Activated CD8-positive, alpha-beta memory T cell treated with anti-CD3 and anti-CD28 coated beads for 1 hour (primary cell): ENCODE measurements at places on chromosomes 11 and 22.

DNA sequence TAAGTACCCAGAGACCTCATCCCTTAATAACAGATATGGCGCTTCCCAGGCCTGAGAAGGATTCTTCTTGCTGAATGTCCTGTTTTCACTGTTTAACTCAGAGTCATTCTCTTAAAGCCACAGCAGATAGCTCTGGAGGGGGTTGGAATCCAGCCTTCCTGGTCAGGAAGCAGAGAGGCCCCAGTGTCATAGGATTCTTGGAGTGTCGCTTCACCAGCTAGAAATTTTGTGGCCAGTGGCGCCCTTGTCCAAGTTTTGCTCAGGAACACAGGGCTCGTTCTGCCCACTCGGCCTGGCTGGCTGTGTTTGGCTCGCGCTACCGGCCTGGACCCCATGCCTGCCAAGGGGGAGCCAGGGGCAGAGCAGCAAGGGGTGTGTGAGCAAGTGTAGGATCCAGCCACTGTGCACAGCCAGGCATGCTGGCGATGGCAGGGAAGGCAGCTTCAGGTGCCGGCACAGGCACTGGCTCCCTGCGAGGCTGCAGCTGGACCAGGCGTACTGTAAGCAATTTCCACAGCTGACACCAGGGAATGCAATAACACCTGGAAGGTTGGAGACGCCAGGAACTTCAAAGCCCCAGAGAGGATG lies 214.8 kb upstream of the SESN3 start:
- no peak for DNase-seq

- DNase-seq: no peak
Observed at GRCh38 chr22:27159716-27160295, 502.4 kb downstream of the MIAT start.

GRCh38 chr11:100824041-100824809 lies 137.1 kb downstream of the ARHGAP42 start:
- no peak for DNase-seq

GRCh38 chr11:35590412-35590811 lies 27.8 kb upstream of the FJX1 start:
- DNase-seq: no peak

- no peak for DNase-seq
Observed at GRCh38 chr11:72867970-72868369, 53.8 kb downstream of the ATG16L2 start.

DNA sequence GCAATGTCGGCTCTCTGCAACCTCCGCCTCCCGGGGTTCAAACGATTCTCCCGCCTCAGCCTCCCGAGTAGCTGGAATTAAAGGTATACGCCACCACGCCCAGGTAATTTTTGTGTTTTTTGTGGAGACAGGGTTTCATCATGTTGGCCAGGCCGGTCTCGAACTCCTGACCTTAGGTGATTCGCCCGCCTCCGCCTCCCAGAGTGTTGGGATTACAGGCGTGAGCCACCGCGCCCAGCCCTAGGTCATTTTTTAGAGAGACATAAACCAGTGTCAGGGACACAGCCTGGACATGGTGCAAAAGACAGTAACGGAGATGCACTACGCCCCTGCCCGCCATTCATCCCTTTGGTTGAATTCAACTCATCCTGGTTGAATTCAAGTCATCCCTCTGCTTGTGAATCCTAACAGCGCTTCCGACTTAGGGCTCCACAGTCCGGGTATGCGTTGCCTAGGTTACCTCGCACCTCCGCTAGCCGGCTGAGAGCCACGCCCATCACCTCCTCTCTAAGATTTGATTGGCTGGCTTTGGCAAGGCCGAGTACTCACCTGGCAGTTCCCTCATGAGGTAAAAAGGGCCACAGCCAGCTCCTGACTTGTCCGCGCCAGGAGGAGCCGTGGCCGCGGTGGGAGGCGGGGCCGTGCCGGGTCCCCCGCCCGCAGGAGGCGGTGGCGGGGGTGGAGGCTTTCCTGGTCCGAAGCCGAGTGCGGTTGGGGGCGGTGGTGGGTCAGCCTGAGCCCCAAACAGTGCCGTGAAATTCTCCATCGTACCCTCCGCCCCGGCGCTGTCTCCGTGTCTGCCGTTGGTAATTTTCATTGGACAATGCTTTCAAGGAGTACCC lies at the start of gene MED19:
Gene MED19, minus strand, starts transcription at position 802 of the 842 bp plus-strand sequence. Its CDS starts 36 bp downstream, at position 766.
- peak; percentile 49 for DNase-seq

GRCh38 chr11:61075891-61076290 lies 26.4 kb upstream of the CD5 start:
- DNase-seq: no peak

DNA sequence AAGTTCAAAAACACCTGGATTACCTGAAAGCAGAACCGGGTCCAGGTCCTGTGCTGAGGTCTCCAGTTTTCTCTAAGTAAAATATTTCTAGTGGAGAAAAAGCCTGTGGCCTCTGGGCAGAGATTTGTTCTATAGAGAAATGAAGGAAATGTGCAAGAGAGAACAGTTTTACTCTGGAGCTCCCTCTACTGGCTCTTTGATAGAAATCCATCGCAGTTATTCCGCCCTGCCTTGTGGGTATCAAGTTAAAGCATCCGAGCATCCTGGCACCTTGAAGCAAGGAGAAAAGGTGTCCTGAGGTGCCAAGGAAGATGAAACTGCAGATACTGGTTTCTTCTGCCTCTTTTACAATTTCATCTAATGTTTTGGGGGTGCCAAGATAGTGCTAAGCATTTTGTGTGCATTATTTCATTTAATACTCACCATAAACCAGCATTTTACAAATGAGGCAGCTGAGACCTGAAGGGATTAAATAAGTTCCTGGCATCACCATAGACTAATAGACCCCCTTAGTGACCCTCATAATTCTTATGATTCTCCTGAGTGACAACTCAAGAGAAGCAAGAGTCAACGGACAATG lies 113.1 kb upstream of the HSD17B12 start:
- no peak for DNase-seq

- DNase-seq: no peak
Observed at GRCh38 chr11:111729831-111730311, 36.3 kb downstream of the PPP2R1B start.

DNA sequence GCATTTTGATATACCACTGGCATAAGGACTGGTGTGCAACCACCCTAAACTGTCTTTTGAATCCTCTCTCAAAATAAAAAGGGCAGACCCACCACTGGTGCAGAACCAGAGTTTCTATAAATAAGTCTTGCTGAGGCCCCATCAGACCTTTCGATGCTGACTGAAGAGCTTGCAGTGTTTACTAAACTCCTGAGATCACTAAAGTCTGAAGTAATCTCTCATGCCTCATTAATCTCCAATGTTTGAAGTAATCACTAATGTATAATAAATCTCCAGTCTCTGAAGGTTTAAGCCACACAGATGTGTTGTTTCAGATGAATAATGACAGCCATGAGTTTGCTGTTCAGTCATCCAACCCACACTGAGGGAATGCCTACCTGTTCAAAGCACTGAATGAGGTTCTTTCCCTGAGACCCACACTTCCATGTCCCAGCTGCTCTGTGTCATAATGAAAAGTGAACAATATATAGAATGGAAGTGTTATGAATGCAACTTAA lies 50.6 kb upstream of the DEUP1 start:
- no peak for DNase-seq

- no peak for DNase-seq
Observed at GRCh38 chr22:23791738-23792645, 5.2 kb downstream of the SMARCB1 start.

DNA sequence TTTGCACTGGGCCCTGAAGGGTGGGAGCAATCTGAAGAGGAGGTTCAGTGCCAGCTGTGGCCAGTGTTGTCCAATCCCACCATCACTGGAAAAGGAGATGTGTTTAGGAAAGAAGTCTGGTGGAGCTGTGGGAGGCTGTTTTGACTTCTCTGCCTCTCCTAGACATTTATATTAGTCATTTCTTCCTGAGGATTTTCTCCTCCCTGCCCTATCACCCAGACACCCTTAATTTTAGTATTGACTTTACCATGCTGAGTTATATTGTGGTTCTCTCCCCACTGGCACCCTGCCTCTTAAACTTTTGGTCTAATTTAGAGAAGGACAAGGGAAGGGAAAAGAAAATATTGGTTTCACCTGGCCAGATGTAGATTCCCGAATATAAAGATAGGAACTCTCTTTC lies 159.1 kb downstream of the WNT11 start:
- DNase-seq: no peak

DNA sequence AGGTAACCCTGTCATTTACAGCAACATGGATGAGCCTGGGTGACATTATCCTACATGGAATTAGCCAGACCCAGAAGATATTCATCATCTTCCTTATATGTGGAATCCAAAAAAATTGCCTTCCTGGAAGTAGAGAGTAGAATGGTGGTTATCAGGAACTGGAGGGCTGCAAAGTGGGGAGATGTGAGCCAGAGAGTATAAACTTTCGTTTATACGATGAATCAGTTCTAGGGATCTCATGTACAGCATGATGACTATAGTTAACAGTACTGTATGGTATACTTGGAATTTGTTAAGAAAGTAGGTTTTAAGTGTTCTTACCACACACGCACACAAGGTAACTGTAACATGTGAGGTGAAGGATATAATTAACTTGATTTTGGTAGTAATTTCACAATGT lies 79.1 kb downstream of the TBC1D22A start:
- no peak for DNase-seq

DNA sequence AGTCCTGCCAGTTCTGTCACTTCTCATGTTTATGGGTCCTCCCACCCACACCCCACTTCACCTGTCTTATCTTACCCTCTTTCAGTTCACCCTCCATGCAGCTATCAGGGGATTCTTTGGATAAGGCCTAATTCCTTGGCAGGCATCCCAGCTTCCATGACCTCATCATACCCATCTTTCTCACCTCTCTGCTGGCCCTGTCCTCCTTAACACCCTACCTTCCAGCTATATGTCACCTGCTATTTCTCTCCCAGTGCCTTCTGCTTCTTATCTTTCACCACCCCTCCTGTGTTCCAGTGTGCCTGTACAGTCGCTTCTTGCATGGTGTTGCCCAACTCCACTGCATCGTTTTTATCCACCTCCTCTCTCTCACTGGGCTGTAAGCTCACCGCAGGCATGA lies 28.3 kb downstream of the SNU13 start:
- no peak for DNase-seq

GRCh38 chr11:134466156-134466555 lies 54.1 kb upstream of the B3GAT1 start:
- no peak for DNase-seq

DNA sequence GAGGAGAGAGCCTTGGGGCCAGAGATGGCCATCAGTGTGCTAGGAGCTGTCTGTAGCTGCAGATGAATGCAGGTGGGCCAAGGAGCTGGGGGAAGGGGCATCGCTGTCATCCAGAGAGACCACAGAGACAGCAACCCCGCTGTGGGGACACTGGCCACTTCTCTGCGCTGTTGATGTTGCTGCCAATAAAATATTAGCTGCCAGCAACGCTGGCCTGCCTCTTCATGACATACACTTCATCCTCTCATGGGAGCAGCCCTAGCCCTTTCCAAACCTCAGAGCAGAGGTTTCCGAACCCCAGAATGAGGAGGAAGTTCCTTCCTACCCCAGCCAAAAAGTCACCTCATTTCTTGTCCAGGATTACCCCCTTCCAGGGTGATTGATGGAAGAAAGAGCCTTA lies 106.2 kb downstream of the PARVA start:
- DNase-seq: no peak

DNA sequence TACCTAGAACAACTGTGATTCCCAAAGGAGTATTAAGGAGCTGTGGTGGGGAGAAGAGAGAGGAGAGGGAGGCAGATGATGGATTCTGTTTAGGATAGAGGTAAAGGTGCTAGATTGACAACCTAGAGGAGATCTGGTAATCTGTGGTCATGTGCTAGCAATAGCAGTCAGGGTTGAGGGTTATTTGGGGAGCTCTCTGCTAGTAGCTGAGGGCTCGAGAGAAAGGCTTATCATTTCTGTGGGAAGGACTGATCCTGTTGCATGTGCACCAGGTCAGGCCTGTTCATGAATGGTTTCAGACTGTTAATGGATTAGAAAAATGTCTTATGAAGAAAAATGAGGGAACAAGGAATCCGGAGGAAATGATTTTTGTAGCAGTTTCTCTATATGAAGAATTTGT lies 63.2 kb downstream of the MTMR3 start:
- no peak for DNase-seq

GRCh38 chr22:40006641-40007040 lies 11.9 kb downstream of the FAM83F start:
- no peak for DNase-seq

DNA sequence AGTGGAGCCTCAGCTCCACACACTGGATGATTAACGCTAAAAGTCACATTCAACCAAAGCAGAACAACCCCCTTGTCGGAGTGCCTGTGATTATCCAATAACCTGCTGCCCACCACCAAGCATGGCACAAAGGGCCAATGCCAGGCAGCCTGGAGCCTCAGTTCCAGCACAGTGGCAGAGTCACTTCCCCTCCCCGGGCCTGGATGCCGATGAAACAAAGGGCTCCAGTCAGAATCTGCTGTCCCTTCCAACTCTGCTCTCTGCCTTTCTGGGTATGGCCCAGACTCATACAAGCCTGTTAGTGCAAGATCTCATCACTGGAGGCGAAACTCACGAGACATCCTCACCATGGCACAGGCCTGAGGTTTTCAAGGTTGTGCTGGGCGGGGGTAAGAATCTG lies 52.1 kb downstream of the CLTCL1 start:
- no peak for DNase-seq

DNA sequence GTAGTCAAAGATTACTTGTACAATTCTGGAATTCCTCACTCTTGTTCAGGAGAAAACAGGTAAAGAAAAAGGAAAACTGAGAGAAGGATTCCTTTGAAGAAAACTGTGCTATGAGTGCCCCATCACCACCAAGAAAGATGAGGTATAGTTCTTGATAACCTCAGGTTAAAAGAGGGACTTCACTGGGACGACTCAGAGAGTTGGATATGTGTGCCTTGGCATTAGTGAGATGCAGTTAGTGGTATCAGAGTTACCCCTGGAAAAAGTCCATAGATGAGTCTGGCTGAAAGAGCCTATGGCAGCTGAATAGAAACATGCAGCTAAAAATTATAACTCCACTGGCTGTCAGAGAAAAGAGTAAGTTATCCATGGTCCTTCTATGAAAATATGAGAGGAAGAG lies 28.8 kb downstream of the LPXN start:
- no peak for DNase-seq

DNA sequence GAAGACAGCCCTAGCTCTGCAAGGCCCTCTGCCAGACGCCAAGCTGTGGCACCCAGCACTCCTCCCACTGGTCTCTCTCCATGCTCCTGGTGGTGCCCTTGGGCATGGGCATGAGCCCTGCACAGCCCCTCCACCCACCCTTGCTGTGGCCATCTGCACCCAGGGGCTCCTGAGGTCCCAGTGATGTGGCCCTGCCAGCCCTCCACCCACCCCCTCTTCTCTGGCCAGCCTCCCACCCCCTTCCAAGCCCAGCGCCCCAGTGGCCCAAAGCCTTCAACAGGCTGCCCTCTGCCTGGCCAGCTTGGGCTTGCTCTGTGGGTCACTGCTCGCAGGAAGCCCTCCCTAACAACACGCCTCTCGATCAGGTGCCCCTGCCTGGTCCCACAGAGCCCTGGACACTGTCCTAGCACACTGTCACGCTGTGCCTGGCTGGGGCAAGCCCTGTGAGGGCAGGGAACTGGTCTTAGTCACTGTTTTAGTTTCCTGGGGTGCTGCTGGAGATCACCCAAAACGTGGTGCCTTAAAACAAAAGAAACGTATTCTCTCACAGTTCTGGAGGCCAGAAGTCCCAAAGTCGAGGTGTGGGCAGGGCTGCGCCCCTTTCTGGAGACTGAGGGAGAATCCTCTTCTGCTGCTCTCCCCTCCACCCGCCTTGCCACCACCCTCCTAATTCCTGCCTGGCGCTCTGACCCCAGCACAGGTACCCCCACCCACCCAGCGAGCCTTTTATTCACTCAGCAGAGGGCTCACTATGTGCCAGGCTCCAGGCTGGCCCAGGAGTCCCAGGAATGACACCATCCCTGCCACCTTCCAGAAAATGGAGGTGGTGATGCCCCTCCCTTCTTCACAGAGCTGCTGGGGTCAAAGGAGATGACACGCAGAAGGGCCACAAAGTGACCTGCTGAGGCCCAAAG lies 14.7 kb downstream of the SULT4A1 start:
- DNase-seq: no peak
